GM12864 (cell line): ENCODE measurements at places on chromosomes 5 and 9.

DNA sequence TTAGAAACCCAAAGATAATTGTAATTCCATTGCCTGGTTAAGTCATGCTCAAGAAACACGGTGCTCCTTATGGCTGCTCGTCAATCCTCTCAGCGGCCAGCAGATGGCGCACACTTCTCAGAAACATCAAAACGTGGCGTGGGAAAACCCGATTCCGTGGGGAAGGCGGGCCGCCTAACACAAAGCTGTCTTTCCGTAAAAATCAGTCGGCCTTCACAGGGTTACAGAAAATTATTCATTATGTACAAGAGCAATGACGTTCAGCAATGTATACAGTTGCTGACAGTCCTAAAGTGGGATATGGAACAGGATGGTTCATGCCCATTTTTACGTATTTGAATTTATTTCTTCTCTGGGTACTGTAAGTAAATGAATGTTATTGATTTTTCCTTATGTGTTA is 83.5 kb downstream of the PDE4D start:
- peak; percentile 36 for DNase-seq

GRCh38 chr5:10125116-10125515 is 124.6 kb downstream of the ATPSCKMT start:
- no peak for DNase-seq

- no peak for DNase-seq
Observed at GRCh38 chr9:5892456-5893133, 1.9 kb downstream of the MLANA start.

DNA sequence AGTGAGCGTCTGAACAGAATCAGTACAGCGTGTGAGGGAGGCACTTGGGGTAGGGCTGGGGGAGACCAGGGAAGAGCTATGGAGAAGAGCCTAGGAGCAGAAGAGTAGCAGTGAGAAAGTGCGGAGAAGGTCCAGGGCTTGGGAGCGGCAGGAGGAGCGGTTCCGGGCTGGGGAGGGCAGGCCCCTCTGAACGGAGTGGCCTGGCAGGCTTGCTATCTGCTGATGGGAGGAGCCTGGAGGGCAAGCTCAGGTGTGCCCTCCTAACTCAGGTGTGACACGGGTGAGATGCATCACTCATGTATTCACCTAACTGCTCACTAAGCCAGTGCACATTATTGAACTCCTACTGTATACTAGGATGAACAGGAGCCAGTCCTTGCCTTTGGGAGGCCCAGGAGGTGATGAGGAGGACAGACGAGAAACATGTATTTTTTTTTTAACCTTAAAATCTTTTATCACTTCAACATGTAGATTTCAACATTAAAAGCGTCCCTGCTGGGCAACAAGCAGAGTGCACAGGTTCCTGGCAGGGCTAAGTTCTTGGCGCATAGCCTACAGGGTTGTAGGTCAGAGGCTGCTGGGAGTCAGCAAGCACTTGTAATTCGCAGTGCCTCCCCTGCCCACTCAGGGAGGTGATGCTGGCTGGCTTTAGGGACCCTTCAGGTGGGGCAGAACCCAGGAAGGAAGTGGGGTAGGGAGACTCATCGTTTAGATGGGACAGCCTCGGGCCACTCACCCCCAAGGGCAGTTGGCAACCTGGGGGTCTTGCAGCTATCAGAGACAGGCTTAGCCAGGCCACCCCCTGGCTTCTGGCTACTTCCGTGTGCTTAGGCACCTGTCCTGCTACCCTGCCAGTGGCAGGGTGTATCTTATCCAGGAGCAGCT is 55.5 kb downstream of the TMOD1 start:
- DNase-seq, result no peak

DNA sequence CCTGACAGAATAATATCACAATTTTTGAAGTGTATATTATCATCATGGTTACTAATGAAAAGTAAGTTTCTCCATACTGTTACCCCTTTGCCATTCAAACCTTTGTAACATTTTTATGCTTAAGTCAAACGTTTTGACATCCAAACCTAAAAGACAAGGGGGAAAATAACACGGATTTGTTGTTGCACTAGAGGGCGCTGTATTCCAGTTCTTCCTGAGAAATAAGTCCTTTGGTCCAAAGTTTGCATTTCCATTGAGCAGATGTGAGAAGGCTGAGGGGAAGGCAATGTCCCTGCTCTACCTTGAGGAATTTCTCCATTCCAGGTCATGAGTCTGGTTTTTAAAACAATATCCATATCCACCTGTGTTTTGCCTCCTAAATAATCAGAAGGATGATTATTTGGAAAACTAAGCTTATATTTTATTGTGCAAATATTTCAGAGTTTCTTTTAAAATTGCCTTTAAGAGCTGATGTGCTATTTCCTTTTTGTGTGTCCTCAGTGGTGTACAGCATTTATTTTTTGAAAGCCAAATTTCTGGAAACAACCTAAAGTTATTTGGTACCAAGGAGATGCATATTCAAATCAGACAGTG is 9.7 kb downstream of the LECT2 start:
- peak; percentile 33 for DNase-seq

DNA sequence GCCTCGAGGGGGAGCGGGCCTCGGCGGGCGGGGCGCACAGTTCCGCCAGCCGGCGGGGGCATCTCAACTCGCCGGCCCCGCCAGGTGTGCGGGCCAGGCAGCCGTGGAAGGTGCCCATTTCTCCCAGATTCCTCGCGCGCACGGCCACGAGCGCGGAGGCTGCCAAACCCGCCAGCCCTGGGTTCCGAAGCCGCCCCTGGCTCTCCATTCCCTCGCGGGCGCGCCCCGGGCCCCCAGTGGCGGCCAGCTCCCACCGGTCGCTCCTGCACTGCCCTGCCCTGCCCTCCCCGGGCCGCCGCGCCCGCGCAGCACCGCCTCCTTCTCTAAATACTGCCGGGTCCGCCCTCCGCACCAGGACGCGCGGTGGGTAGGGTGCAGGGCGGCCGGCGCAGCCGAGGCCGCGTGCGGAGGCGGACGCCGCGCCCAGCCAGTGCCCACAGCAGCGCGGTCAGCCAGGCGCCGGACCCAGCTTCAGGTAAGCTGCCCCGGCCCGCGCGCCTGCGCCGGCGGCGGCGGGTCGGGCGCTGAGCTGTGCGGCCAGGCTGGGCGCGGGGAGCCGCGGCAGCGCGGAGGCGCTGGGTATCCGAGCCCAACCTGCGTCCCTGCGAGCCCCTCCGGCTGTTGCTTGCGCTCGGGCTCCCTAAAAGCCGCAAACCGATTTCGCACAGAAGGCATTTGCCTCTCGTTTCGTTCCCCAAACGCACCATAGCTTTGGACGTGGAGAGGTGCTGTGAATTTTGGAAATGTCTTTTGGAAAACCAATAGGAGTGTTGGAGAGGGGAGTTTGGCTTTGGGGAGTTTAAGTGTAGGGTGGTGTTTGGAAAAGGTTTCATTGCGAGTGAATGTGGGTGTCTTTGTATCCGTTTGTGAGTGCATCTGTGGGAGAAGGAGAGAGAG is at the start of gene TMEM171:
TMEM171 (plus strand) TSS at position 354 of the 897 bp plus-strand sequence. CDS start 2,799 bp downstream, outside the sequence.
- no peak for DNase-seq

- DNase-seq, result no peak
Observed at GRCh38 chr9:21864505-21864904, 62.1 kb downstream of the MTAP start.

DNA sequence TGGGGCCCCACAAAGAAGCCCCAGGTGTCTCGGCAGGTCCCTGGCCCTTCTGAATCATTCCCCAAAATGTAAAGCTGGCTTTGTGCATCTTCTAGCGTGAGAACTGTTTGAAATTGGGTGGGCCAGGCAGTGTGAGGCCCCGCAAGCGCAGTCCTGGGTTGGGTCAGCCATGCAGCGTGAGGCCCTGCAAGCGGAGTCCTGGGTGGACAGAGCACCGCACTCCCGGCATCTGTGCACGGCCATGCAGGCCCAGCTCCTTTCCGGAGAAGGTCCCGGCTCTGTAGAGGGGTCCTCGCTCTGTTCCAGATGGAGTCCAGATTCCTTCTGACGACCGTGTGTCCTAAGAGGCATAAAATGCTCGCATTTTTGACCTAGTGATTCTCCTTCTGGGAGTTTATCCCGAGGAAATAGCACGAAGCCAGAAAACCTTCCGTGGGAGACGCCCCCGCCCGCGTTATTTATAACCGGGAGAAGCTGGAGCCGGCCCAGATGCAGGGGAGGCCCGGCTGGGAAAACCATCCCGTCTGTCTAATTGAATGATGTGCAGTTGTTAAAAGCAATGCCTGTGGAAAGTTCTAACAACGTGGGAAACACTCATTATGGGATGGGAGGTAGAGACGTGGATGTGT is 19.4 kb upstream of the NOTCH1 start:
- no peak for DNase-seq

DNA sequence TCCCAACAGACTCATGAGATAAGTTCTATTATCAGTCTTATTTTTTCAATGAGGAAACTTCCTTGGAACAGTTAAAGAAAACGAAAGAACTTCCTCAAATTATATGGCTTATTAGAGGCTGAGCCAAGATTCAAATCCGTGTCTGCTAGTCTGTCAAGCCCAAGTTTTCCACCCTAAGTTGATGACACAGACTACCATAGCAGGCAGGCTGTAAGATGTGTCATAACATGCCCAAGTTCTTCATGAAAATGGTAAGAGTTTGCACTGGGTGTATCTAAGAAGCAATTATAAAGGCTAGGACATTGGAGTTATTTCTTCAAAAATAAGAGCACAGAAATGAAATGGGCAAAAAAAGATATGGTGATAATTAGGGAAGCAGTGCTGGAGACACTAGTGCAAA is 634.5 kb downstream of the BRINP1 start:
- no peak for DNase-seq

DNA sequence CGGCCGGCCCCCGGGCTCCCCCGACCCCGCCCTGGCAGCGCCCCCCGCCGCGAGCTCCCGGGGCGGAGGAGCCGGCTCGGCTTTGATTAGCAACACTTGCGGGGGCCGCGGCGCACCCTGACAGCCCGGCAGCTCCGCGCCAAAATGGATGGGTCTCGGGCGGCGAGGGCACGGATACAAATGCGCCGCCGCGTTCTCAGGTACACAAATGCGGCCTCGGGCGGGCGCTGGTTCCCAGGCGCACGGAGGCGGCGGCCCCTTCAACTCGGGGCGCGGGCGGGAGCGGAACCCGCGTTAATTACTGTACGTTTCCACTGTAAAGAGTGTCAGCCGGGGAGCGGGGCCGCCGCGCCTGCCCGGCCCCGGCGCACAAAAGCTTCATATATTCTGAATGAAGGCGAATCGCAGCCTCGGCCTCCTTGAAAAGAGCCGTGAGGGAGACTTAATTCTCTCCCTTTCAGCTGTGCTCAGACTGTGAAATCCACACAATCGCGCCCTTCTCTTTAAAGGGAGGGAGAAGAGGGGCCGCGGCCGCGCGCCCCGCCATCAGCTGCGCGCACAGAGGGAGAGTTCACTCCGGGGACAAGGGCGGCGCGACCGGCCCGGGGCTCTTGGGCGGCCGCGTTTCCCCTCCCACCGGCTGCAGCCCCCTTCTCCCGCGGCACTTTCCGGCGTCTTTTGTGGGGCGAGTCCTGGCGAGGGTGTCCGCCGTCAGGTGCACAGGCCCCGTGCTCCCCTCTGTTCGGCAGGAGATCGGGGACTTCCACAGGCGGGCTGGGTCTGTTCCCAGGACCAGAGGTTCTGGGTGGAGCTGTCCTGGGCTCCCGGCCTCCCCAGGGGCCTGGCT is 27.0 kb downstream of the MSX2 start:
- DNase-seq, result no peak
